ENCODE measurements at places on chromosomes 4 and X.

GRCh38 chr4:17126321-17126966 lies 228.0 kb upstream of the LDB2 start:
- H3K27ac ChIP-seq = no peak overlapping the region
- no peaks in the 10 kb centered on the region for H3K27me3 ChIP-seq
- H3K4me1 ChIP-seq = no peaks in the 10 kb centered on the region
- H3K36me3 ChIP-seq = no peaks in the 10 kb centered on the region
- no peak overlapping the region for H3K4me3 ChIP-seq

DNA sequence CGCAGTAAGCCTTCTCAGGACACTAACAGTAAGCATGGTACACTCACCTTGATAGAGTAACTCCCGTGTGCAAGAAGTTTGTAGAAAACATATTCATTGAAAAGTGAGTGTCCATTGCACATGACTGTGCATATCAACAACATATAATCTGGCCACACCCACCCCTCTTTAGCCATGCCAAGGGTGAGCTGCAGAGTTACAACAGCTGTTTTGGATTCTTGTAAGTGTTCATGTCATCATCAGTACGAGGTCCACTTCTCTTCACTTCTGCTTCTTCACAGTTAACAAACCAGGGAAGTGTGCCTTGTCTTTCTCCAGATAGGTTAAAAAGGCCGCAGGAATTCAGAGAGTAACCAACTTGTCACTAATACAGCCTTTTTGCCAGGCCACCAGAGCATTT lies 116.6 kb downstream of the IRF2 start:
- no peaks in the 10 kb centered on the region for H3K36me3 ChIP-seq
- DNase-seq = no peak
- H3K4me3 ChIP-seq = no peak overlapping the region
- peaks cover 16% of the 10 kb centered on the region for H3K4me1 ChIP-seq

DNA sequence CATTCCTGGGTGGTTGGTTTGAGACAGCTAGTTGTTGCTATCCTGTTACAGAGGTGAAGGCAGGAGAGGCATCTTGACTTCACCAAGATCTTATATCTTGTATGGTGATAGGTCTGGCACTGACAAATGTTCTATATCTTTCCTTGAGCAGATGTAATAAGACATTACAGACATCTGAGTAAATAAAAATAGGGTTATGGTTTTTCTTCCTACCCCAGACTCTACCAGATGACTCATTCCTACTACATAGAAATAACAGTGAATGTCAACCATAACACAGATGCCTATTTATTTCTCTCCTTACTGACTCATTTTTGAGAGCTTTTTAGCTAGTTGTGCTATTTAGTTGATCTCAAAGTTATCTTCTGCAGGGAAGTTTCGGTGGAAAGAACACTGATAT lies 21.9 kb downstream of the HNRNPH2 start:
- H3K4me3 ChIP-seq = no peak overlapping the region
- DNase-seq = no peak
- H3K4me1 ChIP-seq = no peaks in the 10 kb centered on the region
- H3K27ac ChIP-seq = no peak overlapping the region
- H3K27me3 ChIP-seq = no peaks in the 10 kb centered on the region
- H3K36me3 ChIP-seq = no peaks in the 10 kb centered on the region

DNA sequence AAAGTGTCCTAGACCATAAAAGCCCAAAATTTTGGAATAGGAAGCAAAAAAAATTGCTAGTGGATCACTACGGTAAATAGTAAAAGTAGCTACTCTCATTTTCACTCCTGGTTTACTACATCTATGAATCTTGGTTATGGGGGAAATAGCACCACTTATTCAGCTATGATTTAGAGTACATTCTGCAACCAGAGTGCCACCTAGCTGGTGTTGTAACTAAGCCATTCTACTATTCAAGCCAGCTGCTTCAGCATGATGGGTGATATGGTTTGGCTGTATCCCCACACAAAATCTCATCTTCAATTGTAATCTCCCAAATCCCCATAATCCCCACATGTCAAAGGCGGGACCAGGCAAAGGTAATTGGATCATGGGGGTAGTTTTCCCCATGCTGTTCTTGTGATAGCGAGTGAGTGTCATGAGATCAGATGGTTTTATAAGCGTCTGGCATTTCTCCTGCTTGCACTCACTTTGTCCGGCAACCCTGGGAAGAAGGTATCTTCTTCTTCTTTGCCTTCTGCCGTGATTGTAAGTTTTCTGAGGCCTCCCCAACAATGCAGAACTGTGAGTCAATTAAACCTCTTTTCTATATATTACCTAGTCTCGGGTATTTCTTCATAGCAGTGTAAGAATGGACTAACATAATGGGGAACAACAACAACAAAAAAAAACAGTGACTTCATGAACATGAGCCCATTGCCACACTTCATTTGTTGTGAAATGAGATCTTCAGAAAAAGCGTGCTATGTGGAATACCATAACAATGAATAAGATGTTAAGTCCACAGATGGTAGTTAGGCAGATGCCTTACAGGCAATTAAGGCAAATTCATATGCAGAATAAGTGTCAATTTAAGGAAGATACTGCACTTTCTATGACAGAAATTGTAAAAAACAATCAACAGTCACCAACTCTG lies 280.1 kb downstream of the PABPC4L start:
- no peak overlapping the region for H3K27ac ChIP-seq
- peak; percentile 43 for DNase-seq
- H3K27me3 ChIP-seq = no peaks in the 10 kb centered on the region

- H3K36me3 ChIP-seq = no peaks in the 10 kb centered on the region
- no peak overlapping the region for H3K4me3 ChIP-seq
- H3K27ac ChIP-seq = no peak overlapping the region
- H3K27me3 ChIP-seq = no peaks in the 10 kb centered on the region
- peak; percentile 54 for DNase-seq
Measured at GRCh38 chr4:154485127-154485773, 6.3 kb downstream of the DCHS2 start.

DNA sequence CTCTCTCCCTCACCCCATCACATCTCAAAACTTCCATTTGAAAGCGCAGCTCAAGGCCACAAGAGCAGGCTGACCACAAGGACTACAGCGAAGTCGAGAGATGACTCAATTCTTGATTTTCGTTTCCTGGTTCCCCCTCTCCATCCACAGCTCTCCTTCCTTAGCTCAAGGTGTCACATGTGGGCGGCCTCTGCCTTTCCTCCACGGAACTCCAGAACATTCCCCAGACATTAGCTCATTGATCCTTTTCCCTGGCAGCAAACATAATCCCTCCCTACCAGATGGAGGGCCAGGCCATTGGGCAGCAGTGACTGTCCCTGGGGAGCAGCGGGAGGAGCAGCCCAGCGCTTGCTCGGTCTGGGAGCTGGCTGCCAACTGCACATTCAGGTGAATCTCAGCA lies 56.3 kb downstream of the CCDC149 start:
- no peaks in the 10 kb centered on the region for H3K36me3 ChIP-seq
- no peaks in the 10 kb centered on the region for H3K27me3 ChIP-seq
- no peak overlapping the region for H3K4me3 ChIP-seq
- H3K27ac ChIP-seq = no peak overlapping the region
- H3K4me1 ChIP-seq = peaks cover 24% of the 10 kb centered on the region

GRCh38 chr4:74501579-74501978 lies 56.6 kb downstream of the AREG start:
- no peak overlapping the region for H3K4me3 ChIP-seq
- no peak overlapping the region for H3K27ac ChIP-seq
- H3K27me3 ChIP-seq = no peaks in the 10 kb centered on the region
- H3K36me3 ChIP-seq = no peaks in the 10 kb centered on the region
- DNase-seq = no peak

- no peaks in the 10 kb centered on the region for H3K4me1 ChIP-seq
- H3K36me3 ChIP-seq = no peaks in the 10 kb centered on the region
- no peak overlapping the region for H3K4me3 ChIP-seq
- H3K27ac ChIP-seq = no peak overlapping the region
- DNase-seq = no peak
- H3K27me3 ChIP-seq = no peaks in the 10 kb centered on the region
Measured at GRCh38 chr4:89871211-89871610, 23.4 kb upstream of the MMRN1 start.

Data from Karpas-422 (cell line).